ENCODE measurements at places on chromosomes 7 and 10. TPM values are rescaled to one million over a fixed set of nuclear protein-coding genes. Genes with fewer than 3 reads are reported as not detected.
A peak's percentile ranks its signal among the peaks of the same experiment; 100 is the strongest.

DNA sequence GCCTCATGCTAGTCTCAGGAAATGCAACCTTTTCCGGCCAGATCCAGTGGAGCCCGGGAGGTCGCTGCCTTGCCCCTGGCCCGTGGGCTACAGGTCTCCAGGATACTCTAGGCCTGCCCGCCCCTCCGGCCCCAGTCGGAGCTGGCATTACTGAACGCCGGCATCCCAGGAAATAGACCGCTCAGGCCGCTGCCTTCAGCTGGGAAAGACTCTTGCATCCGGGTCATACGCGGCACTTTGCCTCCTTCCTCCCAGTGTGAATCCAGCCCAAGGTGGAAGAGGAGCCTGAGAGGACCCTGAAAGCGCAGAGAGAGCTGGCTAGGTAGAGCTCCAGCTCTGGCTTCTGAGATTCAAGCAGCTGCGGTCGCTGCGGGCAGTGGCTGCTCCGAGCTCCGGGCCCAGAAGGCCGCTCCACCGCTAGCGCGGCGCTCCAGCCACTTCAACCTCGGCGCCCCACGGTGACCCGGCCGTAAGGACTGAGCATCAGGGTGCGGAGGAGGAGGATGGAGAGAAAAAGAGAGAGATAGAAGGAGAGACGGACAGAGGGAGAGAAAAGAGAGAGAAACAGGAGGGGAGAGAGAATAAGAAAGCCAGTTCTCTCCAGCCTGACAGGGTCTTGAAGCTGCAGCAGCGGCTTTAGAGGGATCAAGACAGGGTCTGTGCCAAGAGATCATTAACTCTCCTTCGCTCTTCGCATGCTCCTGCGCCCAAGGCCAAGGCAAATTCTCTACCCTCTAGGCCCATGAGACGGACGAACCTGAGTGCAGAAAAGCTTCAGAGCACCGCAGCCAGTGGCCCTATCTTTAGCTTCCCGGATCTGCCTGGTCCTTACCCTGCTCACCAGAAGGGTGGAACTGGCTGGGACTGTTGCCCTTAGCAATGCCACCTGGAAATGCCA lies 1.8 kb upstream of the HOXA10 start:
- no peak overlapping the region for H3K27ac ChIP-seq
- H3K4me1 ChIP-seq: peaks cover 25% of the 10 kb centered on the region
- H3K36me3 ChIP-seq: no peaks in the 10 kb centered on the region
- peaks cover 89% of the 10 kb centered on the region for H3K27me3 ChIP-seq

GRCh38 chr10:63369711-63370110 lies 96.1 kb downstream of the JMJD1C start:
- no peaks in the 10 kb centered on the region for H3K36me3 ChIP-seq
- H3K27ac ChIP-seq: no peak overlapping the region
- DNase-seq: no peak
- no peaks in the 10 kb centered on the region for H3K4me1 ChIP-seq
- H3K4me3 ChIP-seq: no peak overlapping the region
- H3K27me3 ChIP-seq: no peaks in the 10 kb centered on the region

DNA sequence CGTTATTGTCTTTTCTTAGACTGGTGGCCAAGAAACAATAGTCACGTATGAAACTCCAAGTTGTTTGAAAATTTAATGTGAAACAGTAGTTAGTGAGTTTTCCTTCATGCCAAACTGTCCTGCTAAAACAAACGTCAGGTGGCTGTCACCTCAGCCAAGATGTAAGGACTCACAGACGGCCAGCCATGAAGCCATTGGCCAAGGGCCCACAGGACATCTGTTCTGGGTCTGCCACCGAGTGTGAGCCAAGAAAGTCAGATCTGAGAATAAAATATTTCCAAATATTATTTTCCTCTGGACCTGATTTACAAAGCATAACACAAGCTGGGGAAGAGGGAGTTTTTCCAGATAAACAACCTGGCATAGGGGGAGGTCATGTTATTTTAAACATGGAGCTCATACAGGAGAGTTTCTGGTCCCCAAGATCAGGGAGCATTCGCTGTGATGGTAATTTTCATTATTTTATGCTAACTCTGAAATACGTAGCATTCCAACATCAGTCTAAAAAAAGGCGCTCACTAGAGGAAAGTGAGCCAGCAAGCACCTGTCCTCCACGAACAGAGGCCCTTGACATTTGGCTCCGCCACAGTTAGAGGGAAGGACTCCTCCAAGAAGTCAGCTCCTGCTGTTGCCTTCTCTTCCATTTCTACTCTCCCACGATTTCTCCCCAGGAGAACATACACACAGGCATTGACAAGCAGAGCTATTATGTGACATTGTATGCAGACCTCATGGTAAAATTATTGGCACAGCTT lies 38.9 kb upstream of the LANCL2 start:
- H3K36me3 ChIP-seq: no peaks in the 10 kb centered on the region
- no peak overlapping the region for H3K4me3 ChIP-seq
- DNase-seq: peak; percentile 50
- H3K4me1 ChIP-seq: peaks cover 17% of the 10 kb centered on the region
- no peaks in the 10 kb centered on the region for H3K27me3 ChIP-seq

The TBXAS1 gene
- 3.6 TPM for total RNA-seq

All from heart left ventricle (tissue), 16 donors.